ENCODE measurements at places on chromosomes 5 and 9.

- no peak for DNase-seq
Measured at GRCh38 chr5:128591598-128592455, 53.8 kb upstream of the FBN2 start.

GRCh38 chr9:121985792-121986494, 107.2 kb downstream of the TTLL11 start:
- no peak for DNase-seq

- DNase-seq: peak; percentile 49
Measured at GRCh38 chr5:125227333-125228095, 481.1 kb upstream of the ZNF608 start.

- no peak for DNase-seq
Measured at GRCh38 chr5:113771483-113771882, 258.0 kb downstream of the YTHDC2 start.

DNA sequence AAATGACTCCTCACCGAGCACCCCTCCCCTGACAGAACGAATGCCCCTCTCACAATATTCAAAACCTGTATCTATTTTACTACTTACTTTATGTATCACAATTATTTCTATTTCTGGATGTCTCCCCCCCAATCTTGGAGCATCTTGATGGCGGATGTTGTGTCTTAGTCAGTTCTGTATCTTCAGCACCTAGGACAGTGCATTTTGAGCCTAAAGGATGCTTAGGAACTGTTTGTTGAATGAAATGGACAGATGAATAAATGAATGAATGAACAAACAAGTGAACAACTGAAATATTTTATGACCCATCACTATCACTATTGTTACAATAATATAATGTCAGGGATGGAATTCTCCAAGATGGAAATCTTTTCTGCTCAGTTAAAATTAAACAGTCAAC, 295.7 kb downstream of the DNAH5 start:
- DNase-seq: no peak

- no peak for DNase-seq
Measured at GRCh38 chr5:162703914-162704313, 636.3 kb downstream of the GABRG2 start.

GRCh38 chr5:53871775-53872174, 311.3 kb downstream of the NDUFS4 start:
- DNase-seq: no peak

GRCh38 chr5:95406426-95407090, 15.4 kb downstream of the FAM81B start:
- no peak for DNase-seq

GRCh38 chr9:22005702-22006606, 3.2 kb downstream of the CDKN2B start:
- no peak for DNase-seq

- DNase-seq: peak; percentile 14
Measured at GRCh38 chr5:166382031-166382430, 1909.4 kb upstream of the WWC1 start.

DNA sequence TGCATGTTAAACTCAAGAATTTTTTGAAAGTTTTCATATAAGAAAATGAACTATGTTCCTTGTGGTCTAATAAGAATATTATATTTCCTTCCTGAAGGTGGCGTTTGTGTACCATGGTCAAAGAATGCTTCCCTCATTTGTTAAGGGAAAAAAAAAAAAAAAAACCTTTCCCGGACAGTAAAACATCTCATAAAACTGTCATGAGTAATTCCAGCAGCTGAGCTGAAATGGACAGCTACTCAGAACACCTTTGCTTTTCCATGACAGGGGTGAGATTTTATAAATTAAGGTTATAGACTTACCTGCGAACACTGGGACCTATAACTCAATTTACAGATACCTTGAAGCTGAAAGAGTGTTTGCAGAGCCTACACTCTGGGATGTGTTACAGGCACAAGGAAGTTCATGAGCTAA, 113.2 kb upstream of the RANBP3L start:
- peak; percentile 51 for DNase-seq

DNA sequence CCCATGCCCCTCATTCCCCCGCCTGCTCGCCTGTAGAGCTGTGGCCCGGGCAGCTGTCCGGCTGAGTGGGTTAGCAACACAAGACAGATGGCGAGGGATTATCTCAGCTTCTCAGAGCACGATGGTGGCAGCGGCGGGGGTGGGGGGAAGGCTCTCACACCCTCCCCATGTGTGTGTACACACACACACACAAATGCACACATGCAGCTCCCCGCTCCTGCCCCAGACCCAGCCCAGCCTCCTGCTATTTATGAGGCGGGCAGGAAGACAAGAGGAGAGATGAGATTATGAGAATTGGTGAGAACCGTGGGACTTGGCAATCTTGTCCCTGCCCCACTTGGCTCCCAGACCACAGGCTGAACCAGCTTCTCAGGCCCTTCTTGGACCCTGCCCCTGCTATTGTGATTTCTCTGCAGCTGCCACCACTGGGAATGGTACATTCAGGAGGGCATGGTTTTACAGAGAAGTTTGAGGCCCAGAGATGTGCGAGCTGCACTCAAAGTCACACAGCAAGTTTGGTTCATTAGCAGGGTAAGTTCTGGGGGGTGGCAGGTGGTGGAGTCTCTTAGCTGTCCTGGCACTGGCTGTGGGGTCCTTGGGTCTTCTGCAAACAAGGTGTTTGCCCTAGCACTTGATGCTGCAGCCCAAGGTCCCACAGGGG, 51.0 kb upstream of the PSD2 start:
- no peak for DNase-seq

- no peak for DNase-seq
Measured at GRCh38 chr5:102763734-102764133, 8.6 kb downstream of the PAM start.

DNA sequence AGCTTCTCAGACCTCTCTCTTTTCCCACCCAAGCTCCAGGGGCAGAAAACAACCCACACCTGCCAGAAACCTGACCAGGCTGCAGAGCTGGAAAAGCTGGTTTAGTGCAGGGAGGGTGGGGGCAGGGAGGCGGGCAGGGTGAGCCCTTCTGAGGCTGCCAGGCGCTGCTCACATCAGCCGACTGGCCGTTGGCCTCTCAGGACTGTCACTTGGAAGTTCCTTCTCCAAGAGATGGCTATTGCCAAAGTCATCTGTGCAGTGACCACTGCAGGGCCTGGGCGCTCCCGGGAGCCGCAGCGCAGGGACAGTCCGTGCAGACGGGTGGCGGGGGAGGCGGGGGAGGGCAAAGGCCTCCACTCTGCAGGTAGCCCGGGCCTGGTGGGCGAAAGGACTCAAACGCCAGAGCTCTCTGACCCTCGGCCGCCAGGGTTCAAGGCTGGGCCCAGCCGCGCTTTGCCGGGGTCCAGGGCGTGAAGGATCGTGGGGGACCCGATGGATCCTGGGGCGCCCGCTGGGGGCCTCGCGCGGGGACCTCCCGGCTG, 205.0 kb upstream of the IER5L start:
- peak; percentile 74 for DNase-seq

- DNase-seq: no peak
Measured at GRCh38 chr9:70159630-70160029, 99.1 kb upstream of the SMC5 start.

DNA sequence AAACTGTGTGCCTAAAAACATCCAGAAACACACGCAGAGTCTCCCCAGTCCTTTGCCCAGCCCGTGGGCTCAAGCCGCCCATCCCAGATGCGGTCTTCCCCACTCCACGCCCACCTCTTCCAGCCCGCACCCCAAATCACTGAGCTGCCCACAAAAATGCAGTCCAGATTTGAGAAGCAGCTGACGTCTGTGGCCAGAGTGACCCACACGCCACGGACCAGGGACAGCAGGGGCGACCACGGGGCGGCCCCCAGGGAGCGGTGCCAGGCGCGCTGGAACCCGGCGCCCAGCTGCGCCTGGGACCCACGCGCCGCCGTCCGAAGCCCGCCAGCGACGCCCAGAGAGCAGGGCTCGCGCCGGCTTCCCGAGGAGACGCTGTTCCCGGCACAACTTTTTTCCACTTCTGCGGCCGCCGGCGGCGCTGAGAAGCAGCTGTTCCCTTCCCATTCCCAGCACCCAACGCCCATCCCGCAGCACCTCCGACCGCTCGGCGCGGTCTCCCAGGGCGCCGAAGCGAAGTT, 674 bp downstream of the LHFPL2 start:
- DNase-seq: peak; percentile 68

GRCh38 chr5:57468481-57469163, 14.0 kb downstream of the ACTBL2 start:
- DNase-seq: no peak

DNA sequence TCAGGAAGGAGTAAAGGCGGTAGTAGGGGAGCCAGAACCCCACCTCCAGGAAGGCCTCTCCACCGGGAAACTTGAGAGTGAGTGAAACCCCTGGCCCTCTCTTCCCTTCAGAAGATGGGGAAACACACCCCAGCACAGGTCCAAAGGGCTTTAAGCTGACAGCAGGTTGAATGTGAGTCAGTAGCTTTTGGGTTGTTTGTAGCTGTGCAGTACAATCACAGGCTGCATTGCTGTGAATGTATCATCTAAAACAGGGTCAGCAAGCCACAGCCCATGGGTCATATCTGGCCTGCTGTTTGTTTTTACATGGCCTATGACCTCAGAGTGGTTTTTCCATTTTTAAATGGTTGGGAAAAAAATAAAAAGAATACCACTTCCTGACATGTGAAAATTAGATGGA, 10.0 kb downstream of the OTULINL start:
- DNase-seq: no peak

- no peak for DNase-seq
Measured at GRCh38 chr9:108351571-108351970, 504.2 kb downstream of the ACTL7B start.

DNA sequence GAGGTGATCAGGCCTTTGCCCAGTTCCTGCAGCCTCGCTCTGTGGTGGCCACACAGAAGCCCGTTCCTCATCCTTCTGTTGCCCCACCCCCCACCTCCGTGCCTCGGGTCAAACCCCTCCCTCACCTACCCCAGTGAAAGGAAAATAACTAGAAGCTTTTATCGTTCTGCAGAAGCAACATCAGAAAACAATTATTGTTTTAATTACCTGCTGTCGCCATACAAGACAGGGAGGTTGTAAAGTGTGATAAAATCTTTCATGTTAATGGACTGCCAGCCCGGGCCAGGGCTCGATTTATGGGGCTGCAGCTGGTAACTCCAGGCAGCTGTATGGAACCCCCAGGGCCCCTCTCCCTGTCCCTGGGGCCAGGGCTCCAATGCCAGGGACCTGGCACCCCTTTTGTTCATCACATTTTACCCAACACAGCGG, 20.6 kb downstream of the UNC5A start:
- no peak for DNase-seq

DNA sequence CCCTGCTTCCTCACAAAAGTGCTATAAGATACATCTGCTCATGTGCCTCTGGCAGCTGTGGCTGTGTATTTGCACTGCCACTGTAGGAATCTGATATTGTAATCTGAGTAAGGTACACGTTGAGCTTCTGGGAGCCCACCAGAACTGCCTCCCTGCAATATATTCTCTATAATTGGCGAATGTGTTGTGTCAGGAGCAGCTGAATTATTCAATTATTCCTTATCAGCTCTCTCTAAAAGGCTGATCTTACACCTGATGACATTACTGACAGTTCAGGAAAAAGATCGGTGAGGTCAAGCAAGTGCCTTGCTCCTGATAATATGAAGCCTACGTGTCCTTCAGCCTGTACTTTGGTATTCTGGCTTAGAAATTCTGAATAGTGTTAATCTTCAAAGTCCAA, 1015.0 kb downstream of the CDH9 start:
- DNase-seq: no peak

GRCh38 chr9:79592726-79593493, 21.1 kb downstream of the TLE4 start:
- DNase-seq: no peak

All from Caco-2 (cell line).